ENCODE measurements at places on chromosomes 7 and 10.

DNA sequence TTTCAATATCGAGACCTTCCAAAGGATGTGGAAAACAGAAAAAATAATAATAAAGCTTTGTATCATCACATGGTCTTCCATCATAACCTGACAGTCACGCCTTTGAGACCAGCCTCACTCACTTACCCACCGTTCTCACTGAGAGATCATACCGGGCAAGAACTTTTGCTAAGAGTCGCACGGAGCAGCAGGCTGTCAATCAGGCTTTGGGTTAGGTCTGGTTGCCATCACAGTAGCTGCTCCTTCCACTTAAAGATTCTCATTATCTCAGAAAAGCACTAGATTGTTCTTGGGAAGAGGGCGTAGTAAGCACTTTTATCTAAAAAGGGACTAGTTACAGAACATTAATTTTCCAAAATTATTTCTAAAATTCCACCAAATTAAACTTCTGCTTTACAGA, 2.0 kb downstream of the RELN start:
- no peak for DNase-seq

GRCh38 chr10:116168329-116168728, 104.7 kb downstream of the GFRA1 start:
- no peak for DNase-seq

GRCh38 chr10:122476333-122476695, 15.0 kb downstream of the HTRA1 start:
- DNase-seq, result no peak

- DNase-seq, result peak; percentile 53
Observed at GRCh38 chr7:132650498-132650897, 74.2 kb upstream of the PLXNA4 start.

GRCh38 chr10:32367793-32368453, 21.0 kb upstream of the EPC1 start:
- DNase-seq, result no peak
